Activated CD4-positive, alpha-beta T cell treated with anti-CD3 and anti-CD28 coated beads, Interleukin-2, amount 10 ng/mL, durations not matched to agents 24 days and 14 days (primary cell): ENCODE measurements at places on chromosomes 13 and 19. TPM values are rescaled to one million over a fixed set of nuclear protein-coding genes. Genes with fewer than 3 reads are reported as not detected.

Gene ASF1B
- 85.8 and 90.2 TPM in 2 replicates for total RNA-seq

Gene TMEM145
- 0.78 and 0.82 TPM in 2 replicates for total RNA-seq

Gene ZNF813
- 4.3 and 5.2 TPM in 2 replicates for total RNA-seq

Gene CYP2A6
- total RNA-seq, result not detected in 2 replicates

DNA sequence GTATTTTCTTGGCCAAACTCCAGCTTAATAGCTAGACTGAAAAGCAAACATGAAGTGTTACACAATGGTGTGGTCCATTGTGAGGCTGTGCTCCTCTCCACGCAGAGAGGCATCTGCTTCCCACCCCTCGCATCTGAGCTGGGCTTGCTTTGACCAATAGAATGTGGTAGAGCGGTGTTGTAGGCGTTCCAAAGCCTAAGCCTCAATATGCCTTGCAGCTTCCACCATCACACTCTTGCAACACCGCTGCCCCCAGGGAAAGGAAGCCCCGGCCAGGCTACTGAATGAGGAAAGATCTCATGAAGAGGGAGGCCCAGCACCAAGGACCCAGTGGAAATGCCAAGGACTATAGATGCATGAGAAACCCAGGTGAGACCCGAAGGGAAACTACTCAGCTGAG, 9.4 kb downstream of the FLT1 start:
- no peak overlapping the region for H3K4me3 ChIP-seq
- peaks cover 4% of the 10 kb centered on the region for H3K27me3 ChIP-seq
- H3K27ac ChIP-seq, result no peak overlapping the region
- DNase-seq, result no peak
- peaks cover 7% of the 10 kb centered on the region for H3K4me1 ChIP-seq

GRCh38 chr19:5572556-5573286, 5.0 kb upstream of the TINCR start:
- DNase-seq, result no peak
- no peak overlapping the region for H3K4me3 ChIP-seq
- no peaks in the 10 kb centered on the region for H3K36me3 ChIP-seq
